ENCODE measurements at places on chromosomes 6 and 20.

DNA sequence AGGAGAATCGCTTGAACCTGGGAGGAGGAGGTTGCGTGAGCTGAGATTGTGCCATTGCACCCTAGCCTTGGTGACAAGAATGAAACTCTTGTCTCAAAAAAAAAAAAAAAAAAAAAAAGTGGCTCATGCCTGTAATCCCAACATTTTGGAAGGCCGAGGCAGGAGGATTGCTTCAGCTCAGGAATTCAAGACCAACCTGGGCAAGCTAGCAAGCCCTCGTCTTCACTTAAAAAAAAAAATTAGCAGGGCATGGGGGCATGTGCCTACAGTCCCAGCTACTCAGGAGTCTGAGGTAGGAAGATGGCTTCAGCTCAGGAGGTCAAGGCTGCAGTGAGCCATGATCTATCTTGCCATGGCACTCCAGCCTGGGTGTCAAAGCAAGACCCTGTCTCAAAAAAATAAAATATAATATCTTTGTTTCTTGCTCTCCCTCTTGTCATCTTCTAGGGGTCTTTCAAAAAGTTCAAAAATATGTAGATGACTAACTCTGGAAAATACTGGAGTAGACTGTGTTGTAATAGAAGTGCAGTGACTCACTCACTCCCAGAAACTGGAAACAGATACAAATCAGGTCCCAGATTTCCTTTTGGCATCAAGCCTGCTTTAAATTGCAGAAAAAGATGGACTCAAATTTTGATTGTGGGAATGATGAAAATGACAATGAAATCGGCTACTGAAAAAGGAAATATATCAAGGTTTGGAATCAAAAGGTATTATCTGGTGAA is 2.8 kb upstream of the GINM1 start:
- no peak for DNase-seq

- DNase-seq: no peak
These were observed at the start of gene ADGRB3 for GRCh38 chr6:68634726-68635411. Gene ADGRB3 (plus strand): TSS chr6:68635282. CDS start chr6:68638676, 3,394 bp downstream.

GRCh38 chr6:169035385-169036240 is 218.0 kb downstream of the THBS2 start:
- no peak for DNase-seq

DNA sequence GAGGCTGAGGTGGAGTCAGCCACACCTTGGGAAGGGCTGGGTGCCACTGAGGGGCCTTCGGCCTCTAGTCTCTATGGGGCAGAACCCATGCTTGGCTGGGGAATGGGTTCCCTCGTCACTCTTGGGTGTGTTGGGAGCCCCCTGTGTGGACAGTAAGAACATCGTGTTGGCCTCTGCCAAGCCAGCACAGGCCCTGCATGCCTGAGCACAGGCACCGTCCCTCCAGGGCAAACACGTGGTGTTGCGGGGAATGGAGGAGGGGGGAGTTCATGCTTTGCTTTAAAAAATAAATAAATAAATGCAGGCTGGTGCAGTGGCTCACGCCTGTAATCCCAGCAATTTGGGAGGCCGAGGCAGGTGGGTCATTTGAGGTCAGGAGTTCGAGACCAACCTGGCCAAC is 63.0 kb downstream of the EZR start:
- DNase-seq: no peak

- no peak for DNase-seq
These were observed 67.3 kb downstream of the MDGA1 start for GRCh38 chr6:37630281-37630799.

Data from stimulated activated CD8-positive, alpha-beta memory T cell treated with anti-CD3 and anti-CD28 coated beads, Interleukin-4, amount 100 ng/mL, for 24 hours (primary cell).